Jurkat, Clone E6-1 (cell line): ENCODE measurements at places on chromosomes 16 and 17.

DNA sequence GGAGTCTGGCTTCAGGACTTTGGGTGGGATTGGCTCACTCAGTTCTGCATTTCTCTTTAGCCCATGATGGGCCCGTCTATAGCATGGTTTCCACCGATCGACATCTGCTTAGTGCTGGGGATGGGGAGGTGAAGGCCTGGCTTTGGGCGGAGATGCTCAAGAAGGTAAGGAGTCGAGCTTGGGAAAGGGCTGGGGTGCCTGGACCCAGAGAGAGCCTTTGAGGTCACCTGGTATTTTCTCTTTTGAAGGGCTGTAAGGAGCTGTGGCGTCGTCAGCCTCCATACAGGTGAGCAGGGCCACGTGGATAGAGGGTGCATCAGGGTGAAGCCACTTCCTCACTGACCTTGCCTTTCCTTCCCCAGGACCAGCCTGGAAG is 2.2 kb downstream of the THOC6 start:
- DNase-seq = no peak

DNA sequence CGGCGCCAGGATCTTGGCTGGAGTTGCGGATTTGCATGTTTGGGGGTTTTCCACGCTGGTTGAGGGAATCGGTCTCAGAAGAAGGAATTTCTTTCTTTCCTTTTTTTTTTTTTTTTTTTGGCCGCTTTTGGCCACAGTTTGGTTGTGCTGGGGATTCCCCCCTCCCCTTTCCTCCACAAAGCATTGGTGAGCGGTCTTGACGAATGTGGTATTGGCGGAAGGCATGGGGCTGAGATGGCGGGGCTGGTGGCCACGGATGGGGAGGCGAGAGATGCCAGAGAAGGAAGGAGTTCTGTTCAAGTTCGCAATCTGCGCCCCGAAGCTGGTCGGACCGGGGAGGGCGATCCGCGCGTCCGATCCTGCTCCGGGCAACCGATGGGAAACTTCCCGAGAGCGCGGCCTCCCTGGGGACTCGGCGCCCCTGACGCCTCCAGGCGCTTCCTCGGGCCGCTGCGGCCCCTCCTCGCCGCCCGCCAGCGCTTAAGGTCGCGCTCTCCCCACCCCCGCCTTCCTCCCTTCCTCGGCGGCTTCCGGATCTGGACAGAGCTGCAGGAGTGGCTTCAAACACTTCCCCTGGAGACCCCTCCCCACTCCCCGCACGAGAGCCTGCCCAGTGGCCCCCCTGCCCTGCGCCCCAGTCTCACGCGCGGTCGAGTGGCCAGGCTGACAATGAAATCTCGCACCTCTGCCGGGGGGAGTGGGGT is 43.2 kb downstream of the RAI1 start:
- no peak for DNase-seq

DNA sequence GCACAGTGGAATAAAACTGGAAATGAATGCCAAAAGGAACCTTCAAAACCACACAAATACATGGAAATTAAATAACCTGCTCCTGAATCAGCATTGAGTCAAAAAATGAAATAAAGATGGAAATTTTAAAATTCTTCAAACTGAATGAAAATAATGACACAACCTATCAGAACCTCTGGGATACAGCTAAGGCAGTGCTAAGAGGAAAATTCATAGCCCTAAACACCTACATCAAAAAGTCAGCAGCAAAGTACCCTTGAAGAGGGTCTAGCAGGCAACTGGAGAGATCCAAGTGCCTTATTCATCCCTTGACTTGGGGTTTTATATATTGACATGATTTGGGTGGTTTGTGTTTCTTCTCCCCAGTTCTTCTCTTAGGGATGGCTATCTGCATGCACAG is 294.1 kb downstream of the PMP22 start:
- DNase-seq = no peak

DNA sequence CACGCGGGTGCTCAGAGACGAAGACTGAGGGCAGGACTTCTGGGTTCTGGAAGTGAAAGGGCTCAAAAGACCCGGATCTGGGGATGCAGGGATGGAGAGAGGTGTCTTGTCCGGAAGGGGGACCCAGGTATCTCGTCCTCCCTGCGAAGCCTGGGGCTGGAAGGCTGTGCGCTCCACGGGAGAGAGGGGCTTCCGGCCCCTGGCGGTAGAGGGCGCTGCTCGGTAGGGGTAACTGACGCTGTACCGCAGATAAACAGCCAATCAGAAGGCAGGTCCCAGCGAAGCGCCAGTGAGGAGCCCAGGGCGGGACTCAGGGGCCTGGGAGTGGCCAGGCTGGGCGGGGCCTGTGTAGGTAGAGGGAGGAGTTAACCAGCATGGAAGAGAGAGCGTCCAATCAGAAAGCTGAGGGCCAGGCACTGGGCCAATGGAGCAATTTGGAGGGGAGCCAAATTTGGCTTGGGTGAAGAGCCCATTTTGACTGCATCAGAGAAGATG is 804 bp downstream of the TGFB1I1 start:
- no peak for DNase-seq

- no peak for DNase-seq
Observed at GRCh38 chr16:83774066-83774465, 33.7 kb upstream of the HSBP1 start.

GRCh38 chr17:37725021-37725595 is 19.8 kb downstream of the HNF1B start:
- no peak for DNase-seq

GRCh38 chr17:77097631-77098180 is 43.1 kb upstream of the SEC14L1 start:
- no peak for DNase-seq

DNA sequence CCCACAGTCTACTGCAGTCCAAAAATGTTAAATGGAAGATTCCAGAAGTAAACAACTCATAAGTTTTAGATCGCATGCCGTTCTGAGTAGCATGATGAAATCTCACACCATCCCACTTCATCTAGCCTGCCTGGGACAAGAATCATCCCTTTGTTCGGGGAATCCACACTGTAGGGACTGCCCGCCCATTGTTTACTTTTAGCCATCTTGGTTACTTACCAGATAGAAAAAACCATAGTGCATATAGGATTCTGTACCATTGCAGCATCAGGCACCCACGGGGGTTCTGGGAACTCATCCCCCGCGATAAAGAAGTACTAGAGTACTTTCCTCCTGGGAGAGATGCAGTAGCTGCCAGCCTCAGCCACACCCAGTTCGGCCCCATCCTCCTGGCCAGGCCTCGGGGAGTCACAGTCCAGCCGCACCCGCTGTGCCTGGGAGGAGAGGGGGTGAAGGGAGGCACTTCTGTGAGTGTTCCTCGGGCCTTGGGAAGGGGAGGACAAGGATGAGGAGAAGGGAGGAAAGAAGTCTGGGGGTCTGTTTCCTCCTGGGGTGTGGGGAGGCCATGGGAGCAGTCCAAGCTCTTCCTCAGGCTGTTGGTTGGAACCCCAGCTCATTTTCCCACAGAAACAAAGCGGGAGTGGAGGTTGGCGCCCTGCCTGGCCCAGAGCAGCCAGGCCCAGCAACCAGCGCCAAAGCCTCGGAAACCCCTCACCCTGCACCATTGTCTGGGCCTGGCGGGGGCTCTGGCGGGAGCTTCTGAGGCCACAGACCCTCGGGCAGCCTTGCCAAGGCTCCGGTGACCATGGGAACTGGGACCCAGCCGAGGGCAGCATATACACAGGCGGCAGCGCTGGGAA is 8.9 kb downstream of the TRIM47 start:
- no peak for DNase-seq
